CD4-positive, alpha-beta T cell treated with Interleukin-1 beta for 1 hour (primary cell): ENCODE measurements at places on chromosomes 5 and 9.

DNA sequence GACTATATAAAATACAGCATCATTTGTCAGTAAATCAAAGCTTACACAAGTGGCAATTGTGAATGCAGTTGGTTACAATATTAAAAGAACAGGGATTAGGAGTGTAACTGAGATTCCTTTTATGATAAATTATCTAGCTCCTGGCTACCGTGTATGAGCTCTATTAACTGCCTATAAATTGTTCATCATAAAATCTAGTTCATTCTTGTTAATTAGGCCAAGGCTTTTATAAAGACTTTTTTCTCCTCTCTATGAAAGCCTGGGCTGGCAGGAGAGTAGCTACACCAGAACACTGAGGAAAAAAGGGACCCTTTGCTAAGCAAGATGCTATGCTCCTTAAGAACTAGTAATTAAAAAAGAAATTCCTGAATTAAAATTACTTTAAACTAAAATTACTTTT is 132.4 kb upstream of the MEF2C start:
- DNase-seq: no peak

DNA sequence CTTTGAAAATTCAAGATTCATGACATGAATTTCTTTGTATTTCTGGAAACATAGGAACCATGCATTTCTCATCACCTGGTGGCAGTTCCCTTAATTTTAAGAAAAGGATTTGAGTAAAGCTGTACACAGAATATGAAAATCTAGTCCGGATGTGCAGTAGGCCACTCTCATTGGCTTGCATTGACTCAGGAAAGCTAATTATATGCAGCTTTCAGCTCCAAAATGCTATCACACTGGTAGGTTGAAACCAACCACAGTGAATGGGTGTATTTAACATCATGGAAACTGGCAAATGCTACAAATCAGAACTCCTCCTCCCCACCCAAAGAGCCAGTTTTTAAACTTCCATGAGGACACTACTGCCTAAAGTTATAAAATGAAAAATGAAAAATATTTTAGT is 161.6 kb upstream of the FBXL17 start:
- DNase-seq: no peak

DNA sequence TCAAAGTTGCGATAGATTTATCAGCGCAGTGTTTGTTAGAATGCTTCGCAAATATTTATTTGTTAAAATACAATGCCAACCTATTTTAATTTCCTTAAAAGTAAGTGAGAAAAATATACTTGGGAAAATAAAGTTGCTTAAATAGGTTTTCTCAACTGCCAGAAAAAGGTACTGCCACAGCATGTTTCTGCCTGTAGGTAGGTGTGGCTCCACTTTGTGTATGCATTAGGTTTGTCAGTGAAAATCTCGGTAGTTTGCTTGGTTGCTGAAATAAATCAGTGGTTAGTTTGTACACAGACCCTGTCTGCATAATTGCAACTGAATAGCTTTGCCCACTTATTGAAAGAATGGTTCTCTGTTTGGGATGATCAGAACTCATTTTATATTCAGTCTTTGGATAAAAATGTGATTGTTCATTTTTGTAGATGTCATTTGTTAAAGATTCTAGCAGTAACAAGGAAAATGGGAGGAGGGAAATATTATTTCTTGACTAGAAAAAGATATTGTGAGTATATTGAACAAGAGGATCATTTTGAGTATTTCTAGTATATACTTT is 25.7 kb downstream of the C9orf85 start:
- no peak for DNase-seq

DNA sequence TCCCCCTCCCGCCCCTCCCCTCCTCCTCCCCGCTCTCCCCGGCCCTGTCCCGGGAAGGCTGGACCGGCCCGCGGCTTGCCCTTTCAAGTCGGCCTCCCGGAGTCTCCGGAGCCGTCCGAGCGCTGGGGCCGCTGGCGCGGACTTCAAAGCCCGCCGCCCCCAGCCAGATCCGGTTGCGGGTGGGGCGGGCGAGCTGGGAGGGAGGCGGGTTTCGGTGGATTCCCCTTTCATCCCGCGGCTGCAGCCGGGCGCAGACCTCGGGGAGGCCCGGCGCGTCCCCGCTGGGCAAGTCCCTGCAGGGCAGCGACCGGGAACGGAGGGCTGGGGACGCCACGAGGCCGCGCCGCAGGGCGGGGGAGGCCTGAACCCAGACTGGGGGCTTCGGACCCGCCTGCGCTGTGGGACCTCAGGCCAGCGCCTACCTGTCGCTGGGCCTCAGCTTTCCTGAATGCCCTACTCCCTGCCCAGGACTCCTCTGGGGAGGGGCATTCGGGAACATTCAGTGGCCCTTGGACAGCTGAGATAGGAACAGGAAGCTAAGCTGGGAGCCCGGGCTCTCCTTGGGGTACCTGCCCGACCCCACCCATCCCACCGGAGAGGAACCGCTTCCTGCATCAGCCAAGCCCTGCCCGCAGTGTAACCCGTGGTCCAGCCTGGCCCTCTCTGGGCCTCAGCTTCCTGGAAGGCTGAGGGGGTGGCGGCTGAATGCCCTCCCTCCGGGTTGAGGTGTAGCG is 23.4 kb downstream of the C9orf50 start:
- DNase-seq: peak; percentile 43

DNA sequence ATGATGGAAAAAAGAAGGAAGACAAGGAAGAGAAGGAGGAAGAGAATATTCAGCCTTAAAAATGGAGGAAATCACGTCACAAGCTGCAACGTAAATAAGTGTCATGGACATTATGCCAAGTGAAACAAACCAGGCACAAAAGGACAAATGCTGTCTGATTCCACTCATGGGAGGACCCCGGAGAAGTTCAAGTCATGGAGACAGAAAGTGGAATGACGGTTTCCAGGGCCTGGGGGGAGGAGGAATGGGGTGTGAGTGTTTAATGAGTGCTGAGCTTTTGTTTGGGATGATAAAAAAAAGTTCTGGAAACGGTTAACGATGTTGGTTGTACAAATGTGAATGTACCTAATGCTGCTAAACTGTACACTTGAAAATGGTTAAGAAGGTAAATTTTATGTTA is 439.5 kb downstream of the GADD45G start:
- DNase-seq: no peak

GRCh38 chr9:110788871-110789270 is 120.3 kb downstream of the MUSK start:
- no peak for DNase-seq

DNA sequence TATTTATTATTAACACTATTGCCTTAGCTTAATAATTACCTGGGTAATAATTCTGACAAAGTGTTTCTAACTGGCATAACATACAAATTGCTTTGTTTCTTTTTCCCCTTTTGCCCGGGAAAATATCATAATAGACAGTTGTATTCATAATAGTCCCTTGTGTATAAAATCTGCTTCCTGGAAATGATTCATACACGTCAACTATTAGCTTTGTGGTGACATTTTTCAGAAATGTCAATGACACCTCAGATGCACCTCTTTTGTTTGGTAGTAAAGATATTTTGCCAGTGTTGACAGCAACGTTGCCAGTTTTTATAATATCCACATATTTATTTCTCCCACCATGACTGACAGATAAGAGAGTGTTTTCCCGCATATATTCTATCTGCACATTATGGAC is 73.0 kb downstream of the RASEF start:
- no peak for DNase-seq

DNA sequence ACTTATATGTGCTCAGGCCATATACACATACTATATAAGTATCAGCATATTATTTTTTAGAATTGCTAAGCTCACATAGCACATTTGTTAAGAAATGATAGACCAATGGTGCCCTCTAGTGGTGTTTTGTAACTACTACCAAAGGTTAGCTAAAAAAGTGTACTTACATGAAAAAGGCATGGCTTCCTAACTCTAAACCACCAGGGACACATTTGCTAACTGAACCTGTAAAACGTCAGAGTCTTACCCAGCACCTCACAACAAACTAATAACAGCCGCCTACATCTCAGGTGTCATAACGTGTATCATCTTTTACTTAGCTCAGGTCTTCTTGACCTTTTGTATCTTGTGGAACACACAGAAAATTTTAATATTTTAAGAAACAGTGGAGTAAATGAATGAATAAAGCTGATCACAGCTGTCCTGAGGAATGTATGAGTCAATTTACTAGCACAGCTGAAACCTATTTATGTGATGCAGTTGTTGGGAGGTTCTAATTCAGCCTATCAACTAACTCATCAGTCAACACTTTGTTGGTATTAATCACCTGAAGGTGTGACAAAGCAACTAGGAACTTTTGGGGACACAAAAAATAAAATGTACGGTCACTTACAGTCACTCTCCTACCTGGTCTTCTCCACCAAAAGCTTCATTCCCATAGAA is 72.9 kb downstream of the BAAT start:
- DNase-seq: no peak

- no peak for DNase-seq
Observed at GRCh38 chr9:38182321-38182720, 113.3 kb upstream of the SHB start.

DNA sequence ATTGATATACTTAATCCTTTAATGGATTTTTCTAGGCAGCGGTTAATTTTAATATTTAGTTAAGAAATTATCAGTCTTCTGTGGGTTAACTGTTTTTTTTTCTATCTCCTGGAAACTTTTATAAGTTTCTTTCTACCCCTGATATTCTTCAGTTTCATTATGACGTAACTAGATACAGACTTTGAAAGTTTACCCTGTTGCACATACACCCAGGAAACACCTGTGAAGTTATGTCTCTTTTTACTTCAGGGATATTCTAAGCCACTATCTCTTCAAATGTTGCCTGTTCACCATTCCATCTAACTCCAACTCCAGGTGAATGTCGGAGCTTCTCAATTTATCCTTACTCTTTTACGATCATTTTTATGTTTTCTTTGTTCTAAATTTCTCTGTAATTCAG is 329.0 kb downstream of the ICE1 start:
- no peak for DNase-seq

- peak; percentile 23 for DNase-seq
Observed at GRCh38 chr9:36142510-36143244, 6.1 kb downstream of the GLIPR2 start.

GRCh38 chr5:80618438-80618837 is 36.0 kb upstream of the MSH3 start:
- no peak for DNase-seq

DNA sequence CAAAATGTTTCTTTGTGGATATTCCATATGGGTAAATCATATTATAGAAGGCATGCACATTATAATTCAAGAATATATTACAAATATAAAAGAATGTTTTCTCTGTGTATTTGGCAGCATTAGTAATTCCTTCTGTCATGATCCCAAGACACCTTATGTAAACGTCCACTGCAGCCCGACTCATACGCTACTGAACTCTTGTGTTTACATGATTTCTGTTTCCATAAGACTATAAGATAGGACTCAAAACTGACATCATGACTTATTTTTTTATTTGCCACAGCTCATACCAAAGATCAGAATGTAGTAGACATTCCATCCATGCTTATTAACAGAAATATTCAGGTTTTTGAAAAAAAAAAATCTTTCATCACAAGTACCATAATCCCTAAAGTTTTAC is 234.1 kb downstream of the AP3B1 start:
- no peak for DNase-seq

DNA sequence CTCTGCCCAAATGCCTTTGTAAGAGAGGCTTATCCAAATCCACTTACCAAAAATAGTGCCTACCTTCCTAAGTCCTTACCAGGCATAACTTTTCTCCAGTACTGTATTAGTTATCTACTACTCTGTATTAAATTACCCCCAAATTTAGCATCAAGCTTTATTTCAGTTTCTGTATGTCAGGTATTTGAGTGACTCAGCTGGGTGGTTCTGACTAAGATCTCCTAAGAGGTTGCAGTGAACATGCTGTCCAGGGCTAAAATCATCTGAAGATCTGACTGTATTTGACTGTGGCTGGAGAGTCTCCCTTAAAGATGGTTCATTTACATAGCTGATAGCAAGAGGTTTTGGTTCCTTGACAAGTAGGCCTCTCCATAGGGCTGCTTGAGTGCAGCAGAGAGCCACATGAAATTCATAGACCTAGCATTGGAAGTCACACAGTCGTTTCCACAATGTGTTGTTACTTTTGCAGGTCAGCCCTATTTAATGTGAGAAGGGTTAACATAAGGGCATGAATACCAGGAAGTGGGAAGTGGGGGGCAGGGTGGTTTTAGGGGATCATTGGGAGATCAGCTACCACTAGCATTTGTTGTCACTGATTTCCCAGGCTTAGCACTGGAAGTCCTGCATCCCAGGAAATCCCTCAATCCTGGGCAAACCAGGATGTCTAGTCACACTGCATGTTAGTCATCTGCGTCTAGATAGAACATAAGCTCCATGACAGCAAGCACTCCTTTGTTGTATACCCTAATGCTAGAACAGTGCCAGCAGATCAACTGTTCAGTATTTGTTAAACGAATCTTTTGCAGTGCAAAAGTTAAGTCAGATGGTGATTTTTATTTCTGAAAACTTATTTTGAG is 2.0 kb upstream of the ZNF622 start:
- DNase-seq: no peak

DNA sequence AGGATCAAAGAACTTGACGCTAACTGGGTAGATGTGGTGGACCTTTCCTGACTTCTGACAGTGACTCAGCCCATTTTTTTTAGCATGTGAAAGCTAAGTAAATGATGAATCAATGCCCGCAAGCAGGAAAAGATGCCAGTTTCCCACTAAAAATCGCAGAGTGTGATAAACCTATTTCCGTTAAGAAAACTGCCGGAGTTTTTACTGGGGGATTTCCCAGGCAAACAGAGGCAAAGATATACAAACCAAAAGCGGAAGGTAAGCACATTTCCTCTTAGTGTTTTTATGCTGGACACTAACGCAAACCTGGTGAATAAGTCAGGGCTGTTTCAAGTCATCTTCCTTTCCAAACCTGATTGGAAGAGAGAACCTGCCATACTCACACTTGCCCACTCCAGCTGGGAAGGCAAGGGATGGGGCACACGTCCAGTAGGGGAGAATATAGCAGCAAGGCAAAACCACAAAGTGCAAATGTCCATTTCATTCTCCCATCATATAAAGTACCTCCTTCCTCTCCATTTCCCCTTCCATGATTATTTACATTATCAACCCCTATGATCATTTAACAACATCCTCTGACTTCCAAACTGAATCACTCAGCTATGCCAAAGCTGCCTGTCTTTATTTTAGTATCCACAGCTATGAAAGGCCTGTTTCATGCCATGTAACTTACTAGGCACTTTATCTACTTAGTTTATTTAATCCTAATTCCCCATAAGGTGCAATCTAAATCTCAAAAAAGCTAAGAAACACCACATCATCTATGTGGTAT is 349.7 kb upstream of the RFX3 start:
- no peak for DNase-seq

GRCh38 chr5:75648712-75649111 is 37.5 kb downstream of the ANKDD1B start:
- no peak for DNase-seq

- DNase-seq: no peak
Observed at GRCh38 chr9:132674485-132674884, 4.2 kb downstream of the GTF3C4 start.

- DNase-seq: no peak
Observed at GRCh38 chr5:96733771-96734500, 71.8 kb downstream of the CAST start.

- no peak for DNase-seq
Observed at GRCh38 chr5:150119421-150120061, 33.2 kb upstream of the CSF1R start.

GRCh38 chr9:93304574-93305496 is 120.9 kb downstream of the WNK2 start:
- DNase-seq: no peak

- DNase-seq: no peak
Observed at GRCh38 chr9:89524963-89525362, 27.1 kb upstream of the SEMA4D start.

GRCh38 chr9:92965061-92965758 is 17.9 kb downstream of the FGD3 start:
- peak; percentile 38 for DNase-seq
